ENCODE measurements at places on chromosomes 12 and 14.

DNA sequence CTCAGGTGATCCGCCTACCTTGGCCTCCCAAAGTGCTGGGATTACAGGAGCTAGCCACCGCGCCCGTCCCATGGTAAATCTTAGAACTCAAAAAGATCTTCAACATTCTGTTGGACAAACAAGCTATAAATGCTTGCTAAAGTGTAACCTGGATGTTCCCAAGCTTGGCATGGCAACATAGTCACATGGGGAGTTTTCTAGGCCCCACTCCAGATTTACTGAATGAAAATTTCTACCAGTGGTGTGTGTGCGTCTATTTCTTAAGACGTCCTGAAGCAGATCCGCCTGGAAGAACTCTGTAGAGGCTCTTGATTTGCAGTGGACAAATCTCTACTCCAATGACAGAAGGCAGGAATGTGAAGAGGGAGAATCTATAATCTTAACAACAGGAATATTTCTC, 59.9 kb downstream of the ZFYVE21 start:
- no peak for DNase-seq

DNA sequence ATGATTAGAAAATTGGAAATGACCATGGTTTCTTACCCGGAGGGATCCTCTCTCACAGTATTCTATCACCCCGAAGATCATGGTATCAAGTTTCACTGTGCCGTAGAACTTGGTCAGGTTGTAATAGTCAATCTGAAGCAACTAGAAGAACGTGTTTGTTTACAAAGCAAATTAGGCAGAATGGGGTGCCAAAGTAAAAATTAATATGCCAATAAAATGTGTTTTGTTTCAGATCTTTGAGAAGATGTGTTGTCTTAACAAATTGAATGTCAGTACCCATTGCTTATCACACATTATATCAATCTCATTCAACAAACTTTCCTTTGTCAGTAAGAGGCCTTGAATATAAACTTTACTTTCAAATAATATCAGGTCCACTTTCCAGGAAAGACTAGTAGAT, 45.0 kb downstream of the GUCY2C start:
- DNase-seq: no peak

DNA sequence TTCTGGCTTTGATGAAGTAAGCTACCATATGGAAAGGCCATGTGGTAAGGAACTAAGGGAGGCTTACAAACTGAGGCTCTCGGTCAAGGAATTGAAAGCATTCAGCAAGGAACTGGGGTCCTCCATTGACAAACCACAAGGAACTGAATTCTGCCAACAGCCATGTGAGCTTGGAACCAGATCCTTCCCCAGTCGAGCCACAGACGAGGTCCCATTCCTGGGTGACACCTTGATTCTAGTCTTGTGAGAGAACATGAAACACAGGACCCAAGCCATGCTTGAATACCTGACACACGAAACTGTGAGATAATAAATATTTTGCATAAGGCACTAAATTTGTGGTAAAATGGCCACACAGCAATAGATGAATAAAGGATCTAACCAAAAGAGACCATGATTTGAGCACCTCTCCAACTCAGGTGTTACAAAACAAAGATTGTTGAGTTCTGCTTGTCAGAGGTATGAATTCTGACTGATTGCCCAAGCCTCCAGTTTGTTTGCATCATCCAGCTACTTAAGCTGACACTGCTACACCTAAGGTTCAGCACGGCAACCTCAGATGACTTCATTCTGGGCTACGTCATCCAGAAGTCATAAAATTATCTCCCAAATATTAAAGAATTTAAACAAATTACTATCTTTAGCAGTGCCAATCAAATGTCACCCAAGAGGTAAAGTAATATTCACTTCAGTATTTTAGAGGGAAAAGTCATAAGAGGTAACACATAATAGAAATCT, 59.4 kb downstream of the GARIN6 start:
- no peak for DNase-seq

- DNase-seq: no peak
Measured at GRCh38 chr14:65332141-65332871, 80.2 kb upstream of the FUT8 start.

- DNase-seq: no peak
Measured at GRCh38 chr14:71466251-71466650, 466.0 kb upstream of the RGS6 start.

GRCh38 chr12:14564336-14564959, 3.2 kb downstream of the PLBD1 start:
- DNase-seq: no peak

DNA sequence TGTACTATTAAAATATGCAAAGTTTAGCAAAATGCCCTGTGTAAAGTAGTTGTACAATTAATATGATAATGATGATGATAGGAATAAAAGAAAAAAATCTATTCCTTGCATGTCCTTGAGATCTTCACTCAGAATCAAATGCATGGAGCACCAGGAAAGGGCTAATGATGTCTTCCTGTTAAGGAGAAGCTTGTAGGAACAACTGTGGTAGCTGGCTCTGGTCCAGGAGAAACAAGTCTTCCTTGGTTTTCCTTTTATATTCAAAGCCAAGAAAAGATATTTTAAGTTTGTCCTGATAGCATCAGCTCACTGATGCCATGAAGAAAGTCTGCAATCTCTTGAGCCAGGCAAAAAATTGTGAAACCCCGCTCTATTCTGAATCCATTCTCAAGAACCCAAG, 138.9 kb downstream of the PIK3C2G start:
- no peak for DNase-seq

- DNase-seq: no peak
Measured at GRCh38 chr14:89509891-89510290, 92.9 kb upstream of the FOXN3 start.

GRCh38 chr12:24550609-24551008, 398.3 kb downstream of the BCAT1 start:
- DNase-seq: no peak

- DNase-seq: no peak
Measured at GRCh38 chr14:22420598-22421186, 168.3 kb downstream of the DAD1 start.

DNA sequence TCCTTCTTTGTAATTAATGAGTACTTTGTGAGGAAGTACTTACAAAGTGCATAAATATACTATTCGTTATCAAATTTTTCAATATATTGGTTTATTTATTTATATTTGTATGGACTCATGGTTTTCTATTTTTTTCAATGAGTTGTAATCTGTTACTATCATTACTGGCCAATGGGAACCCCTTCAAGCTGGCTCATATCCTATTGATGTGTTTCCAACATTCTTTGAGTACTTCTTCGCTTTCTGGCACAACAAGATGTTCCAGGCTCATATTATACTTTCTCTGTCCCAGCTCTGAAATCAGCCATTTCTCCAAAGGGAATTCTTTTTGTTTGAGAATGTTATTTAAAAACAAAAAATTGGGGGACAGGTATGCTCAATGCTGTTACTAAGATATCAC, 17.5 kb downstream of the YBX3 start:
- DNase-seq: no peak

DNA sequence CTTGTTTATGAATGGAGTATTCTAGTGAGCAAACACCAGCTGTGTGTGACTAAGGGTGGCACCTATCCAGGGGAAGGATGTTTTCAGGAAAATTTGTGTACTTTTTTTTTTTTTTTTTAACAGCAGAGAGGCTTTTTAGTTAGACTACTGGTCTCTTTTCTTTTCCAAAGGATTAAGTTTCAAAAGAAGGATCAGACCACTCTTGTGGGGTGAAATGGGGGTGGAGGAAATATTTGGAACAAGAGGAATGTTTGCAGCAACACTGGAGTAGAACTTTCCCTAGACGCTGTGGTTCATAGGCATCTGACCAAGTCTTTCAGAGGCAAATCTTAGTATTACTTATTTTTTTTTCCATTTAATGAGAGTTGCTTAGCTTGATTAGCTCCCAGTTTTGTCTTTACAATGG, 21.1 kb downstream of the NUBPL start:
- DNase-seq: no peak

GRCh38 chr12:58741226-58741625, 179.1 kb downstream of the LRIG3 start:
- DNase-seq: no peak

GRCh38 chr12:93980711-93981110, 167.7 kb upstream of the PLXNC1 start:
- DNase-seq: no peak

- no peak for DNase-seq
Measured at GRCh38 chr14:97642631-97643030, 845.4 kb downstream of the VRK1 start.

DNA sequence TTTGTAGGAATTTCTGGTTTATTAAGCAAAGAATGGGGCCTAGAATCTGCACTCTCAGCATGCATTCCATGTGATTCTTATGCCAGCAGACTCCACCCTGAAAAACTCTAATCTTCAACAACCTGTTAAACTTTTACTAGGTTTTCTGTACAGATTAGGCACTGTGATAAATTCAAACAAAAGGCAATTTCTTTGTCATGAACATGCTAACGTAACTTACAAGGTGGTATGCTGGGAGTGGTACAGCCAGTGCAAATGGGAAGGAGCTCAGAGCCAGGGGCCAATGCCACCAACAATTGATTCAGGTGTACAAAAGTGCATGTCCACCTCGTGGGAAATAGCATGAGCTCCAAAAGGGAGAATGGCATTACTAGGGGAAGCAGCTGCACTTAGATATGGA, 83.0 kb downstream of the PPFIBP1 start:
- no peak for DNase-seq

- DNase-seq: no peak
Measured at GRCh38 chr14:104753528-104754212, 723 bp downstream of the SIVA1 start.

DNA sequence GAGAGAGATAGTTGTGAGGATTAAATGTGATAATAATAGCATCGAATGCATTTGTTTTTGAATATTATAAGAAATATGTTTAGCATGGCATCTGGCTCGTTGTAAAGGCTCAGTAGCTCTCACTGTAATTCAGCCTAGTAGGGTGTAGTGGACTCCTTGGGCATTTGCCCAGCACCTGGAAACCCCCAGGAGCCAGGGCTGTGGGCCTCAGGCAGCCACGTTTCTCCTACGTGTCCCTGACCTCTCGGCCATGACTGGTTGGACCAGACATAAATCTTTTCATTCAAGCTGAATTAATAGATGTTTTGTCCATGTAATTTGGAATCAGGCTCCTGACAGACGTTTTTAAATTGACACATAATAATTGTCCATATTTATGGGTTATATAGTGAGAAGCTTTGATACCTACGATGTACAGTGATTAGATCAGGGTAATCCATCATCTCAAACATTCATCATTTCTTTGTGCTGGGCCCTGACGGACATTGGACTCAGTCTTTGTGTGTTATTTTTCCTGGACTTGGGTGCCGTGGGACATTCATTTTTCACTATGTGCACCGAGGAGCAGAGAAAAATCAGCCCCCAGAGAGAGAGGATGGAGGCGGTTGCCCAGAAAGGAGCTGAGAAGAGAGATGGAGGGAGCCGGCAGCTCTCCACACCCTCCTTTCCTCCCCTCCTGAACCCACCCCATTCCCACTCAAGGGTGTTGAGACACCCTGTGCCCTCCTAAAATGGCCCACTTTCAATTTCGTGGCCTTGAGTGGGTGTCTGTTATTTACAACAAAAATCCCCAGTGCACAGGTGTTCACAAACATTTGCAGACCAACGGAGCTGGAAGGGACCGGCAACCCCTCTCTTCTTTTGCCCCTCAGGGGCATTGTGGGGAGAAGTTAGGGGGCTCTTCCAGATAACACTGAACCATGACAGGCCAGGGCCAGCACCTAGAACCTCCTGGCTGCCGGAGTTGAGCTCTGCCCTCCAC, 296.4 kb downstream of the DPF3 start:
- DNase-seq: no peak

- no peak for DNase-seq
Measured at GRCh38 chr12:65189028-65189718, 19.8 kb downstream of the LEMD3 start.

- DNase-seq: no peak
Measured at GRCh38 chr14:68865542-68865941, 72.7 kb upstream of the ZFP36L1 start.

GRCh38 chr12:114064497-114064896, 98.4 kb upstream of the RBM19 start:
- DNase-seq: no peak

DNA sequence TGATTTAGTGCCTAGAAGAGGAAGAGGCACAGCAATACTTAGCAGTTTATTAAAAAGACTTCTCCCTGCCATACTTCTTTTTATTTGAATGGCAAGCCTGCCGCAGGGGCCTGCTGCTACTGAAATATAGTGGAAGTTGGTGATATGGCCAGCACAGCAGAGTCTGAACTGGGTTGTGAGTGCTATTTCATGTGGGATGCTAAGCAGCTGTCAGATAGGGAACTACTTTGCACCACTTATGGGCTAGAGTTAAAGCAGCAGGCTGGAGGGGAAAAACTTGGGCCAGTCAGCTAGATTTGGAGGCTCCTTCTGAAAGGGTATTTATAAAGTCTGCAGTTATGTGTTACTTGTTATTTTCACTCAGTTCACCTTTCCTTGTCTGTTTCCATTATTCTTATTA, 299.0 kb upstream of the E2F7 start:
- no peak for DNase-seq

DNA sequence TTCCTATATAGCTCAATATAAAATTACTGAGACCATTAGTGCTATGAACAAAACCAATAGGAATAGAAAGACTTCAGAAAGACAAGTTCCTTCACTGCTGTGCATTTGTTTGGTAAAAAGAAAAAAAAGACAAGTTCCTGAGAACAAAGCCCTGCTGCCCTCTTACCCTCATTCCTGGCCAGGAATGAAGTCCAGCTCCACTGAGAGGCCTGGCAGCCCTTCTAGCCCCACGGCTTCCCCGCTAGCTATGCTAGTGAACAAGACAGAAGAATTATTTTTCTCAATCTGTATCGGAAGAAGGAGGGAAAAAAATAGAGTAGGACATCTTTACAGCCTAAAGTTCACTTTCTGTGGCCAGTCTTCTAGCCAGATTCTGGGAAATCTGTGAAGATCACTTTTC, 1.6 kb downstream of the MFAP5 start:
- DNase-seq: no peak

- DNase-seq: no peak
Measured at GRCh38 chr12:51694146-51694545, 103.1 kb downstream of the SCN8A start.

DNA sequence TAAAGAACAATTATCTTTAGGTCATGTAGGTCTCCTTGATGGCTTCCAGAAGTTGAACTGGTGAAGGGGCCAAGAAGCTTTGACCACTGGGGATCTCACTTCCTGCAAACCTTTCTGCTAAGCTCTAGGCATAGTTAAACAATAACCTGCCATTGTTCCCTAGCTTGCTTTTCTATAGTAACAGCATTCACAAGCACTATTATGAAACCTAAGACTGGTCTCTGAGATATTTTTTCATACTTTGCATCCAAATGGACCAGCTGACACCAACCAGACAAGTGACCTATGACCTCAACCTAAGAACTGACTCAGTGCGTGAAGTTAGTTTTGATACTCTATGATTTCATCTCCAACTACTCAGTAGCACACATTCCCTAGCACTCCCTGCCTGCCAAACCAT, 129.1 kb downstream of the PTPRB start:
- no peak for DNase-seq

GRCh38 chr12:94648578-94648977, 1.8 kb downstream of the TMCC3 start:
- no peak for DNase-seq

All from CD4-positive, alpha-beta T cell treated with Interleukin-1 beta for 1 hour (primary cell).